ENCODE measurements at places on chromosomes 6 and 20.

- no peak for DNase-seq
These were observed 115.1 kb upstream of the ARID1B start for GRCh38 chr6:156662025-156662445.

GRCh38 chr6:100455230-100456124 is 9.2 kb downstream of the SIM1 start:
- no peak for DNase-seq

DNA sequence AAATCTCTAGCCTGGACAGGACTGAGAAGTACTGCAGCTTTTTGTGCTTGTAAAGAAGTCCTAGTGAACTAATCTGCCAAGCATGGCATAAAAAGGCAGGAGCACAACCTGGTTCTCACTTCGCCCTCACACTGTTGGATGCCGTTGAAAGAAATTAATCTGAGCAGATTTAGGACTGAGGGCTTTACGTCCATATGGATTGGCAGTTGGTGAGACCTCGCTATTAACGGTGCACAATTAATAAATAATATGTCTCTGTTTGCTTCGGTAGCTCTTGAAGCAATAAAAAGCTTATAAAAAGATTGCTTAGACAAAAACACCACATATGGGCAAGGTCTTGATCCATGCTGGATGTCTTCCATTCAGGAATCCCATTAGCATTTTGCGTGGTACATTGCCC is 185.6 kb upstream of the EPHA7 start:
- DNase-seq: no peak

GRCh38 chr6:21075986-21076385 is 517.6 kb upstream of the SOX4 start:
- DNase-seq: no peak

DNA sequence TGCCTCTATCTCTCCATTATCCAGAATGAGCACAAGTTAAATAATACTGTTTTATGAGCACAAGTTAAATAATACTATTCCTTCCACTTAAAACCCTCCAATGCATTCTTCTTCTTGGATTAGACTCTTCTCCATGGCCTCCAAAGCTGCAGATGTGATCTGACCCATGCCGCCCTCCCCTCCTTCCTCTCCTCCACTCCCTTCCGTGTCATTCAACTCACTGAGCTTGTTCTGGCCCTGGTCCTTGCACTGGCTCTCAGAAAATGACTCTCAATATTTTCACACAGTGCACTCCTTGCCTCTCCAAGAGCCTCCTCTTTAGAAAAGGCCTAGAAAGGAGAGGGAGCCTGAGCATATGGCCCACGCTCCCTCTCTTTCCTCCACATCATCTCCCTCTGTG is 125.0 kb upstream of the CD93 start:
- no peak for DNase-seq

DNA sequence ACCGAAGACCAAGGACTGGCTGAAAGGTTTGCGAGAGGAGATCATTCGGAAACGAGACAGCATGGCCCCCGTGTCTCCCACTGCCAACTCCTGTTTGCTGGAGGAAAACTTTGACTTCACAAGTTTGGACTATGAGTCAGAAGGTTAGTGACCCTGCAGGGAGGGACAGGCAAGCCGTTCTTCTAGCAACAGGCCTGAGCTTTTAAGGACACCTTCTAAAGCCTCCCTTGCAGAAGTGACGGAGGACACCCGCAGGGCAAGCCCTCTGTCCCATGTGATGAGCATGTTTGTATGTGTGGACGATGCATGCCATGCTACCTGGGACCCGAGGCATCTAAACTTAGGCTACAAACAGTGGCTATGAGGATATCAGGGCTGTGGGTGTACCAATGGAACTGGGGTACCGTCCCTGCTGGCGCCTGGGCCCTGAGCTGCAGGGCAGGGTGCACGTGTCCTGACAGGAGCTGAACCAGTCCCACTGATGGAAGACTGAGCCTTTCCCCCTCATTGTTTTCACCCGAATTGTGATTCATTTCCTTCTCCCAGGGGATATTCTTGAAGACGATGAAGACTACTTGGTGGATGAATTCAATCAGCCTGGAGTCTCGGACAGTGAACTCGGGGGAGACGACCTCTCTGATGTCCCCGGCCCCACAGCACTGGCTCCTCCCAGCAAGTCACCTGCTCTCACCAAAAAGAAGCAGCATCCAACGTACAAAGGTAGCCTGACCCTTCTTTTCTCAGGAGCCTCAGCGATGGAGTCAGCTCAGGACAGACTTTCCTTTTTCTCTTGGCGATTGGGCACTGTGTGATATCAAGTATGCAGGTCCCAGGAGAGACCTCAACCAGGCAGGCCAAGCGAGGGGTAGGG is 84.4 kb downstream of the SERAC1 start:
- DNase-seq: no peak

- no peak for DNase-seq
These were observed 32.7 kb downstream of the NCOA3 start for GRCh38 chr20:47534405-47534804.

GRCh38 chr20:9342651-9343050 is 171.7 kb upstream of the LAMP5 start:
- no peak for DNase-seq

GRCh38 chr20:16675001-16675564 is 54.7 kb upstream of the SNRPB2 start:
- no peak for DNase-seq

DNA sequence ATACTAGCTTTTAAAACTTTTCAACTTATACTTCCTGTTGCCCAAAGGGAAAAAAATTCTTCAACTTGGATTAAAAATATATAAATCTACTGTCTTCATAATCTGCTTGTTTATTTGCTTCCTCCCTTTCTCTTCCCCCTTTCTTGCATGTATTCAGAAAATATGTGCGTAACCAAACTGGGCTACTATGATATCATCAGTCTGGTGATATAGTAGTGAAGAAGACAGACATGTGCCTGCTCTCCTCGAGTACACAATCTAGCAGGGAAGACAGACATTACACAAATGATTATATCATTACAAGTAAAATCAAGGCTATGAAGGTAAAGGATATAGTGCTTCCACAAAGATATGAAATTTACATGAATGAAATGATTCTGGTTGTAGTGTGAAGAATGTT is 31.0 kb downstream of the IBTK start:
- no peak for DNase-seq

DNA sequence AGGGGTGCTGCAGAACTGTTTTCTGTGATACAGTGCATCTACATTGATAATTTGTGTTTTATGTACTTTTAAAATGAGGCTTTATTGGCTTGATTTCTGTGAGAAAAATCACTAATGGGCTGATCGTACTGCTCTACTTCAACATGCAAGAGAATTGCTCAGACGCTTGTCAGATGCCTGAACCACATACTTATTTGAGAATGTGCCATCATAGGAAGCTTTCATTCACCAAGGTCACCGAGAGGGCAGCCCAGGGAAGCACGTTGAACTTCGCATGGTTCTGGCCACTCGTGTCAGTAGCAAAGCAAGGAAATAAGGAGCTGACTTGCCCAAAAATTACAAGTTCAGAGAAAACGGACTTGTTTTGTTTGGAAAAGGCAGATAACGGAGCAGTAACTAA is 168.5 kb upstream of the AKAP12 start:
- no peak for DNase-seq

- DNase-seq: no peak
These were observed 296.5 kb downstream of the ADGB start for GRCh38 chr6:146895101-146895771.

DNA sequence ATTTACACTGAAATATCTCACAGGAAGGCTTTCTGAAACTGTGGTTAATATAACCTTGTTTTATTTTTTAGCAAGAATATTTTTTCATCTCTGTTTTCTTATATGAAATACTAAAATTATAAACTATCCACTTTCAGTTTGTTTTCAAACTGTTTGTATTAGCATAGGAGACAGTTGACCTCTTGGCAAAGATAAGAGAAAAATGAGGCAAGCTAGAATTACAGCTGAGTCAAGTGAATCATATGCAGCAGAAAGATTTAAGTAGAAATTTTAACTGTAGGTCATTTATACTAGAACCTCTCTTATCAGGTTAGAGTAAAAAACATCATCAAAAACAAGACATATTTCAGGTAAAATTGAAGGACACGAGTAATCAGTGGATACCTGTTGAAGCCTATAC is 792.6 kb downstream of the PHF3 start:
- DNase-seq: no peak

- DNase-seq: no peak
These were observed 657.6 kb downstream of the PRKN start for GRCh38 chr6:162069995-162070394.

DNA sequence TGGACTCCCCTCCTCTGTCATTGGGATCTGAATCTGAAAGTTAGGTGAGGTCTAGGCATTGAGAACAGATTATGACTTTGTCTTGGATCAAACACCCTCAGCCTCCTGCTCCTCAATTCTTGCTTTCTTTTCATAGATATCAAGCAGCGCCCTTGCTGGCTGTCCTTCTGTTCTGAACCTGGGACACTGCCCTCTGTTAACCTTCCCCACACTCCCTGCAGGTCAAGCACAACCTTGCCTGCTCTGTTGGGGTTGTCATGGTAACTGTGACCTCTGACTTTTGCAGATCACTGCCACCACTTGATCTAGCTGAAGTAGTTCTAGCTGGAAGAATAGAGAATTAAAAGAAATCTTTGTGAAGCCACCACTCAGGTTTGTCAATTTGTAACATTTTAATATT is 16.4 kb upstream of the MICA start:
- DNase-seq: no peak

GRCh38 chr20:38941726-38942389 is 15.6 kb downstream of the FAM83D start:
- no peak for DNase-seq

DNA sequence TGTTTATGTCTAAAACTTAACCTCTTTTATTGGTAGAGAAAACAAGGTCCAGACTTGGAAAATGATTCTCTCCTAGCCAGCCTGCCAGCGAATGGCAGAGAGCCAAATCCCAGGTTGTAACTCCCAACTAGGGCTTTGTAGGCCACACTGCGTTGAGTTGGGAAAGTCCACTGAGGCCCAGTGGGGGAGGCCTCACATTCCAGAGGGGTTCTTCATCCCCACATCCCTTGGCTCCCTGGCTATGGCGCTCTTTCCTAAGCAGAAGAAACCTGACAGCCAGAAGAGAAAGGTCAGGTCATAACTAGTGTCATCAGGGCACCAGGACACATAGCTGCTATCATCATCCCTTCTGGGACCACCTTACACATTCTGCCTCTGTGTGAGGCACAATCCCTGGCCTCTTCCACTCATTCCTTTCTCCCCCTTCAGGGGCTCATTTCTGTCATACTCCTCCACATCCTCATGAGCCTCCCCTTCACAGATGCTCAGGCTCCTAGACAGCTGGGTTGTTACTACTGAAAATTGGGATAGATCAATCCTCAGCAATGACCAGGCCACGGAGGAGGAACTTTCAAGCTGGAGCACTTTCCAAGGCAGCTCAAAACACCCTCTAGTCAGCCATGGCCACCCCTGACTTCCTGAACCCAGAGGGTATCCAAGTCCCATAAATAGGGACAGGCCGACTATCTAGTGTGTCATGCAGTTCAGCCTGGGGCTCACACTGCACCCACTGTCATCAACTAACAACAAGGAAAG is 48.6 kb downstream of the TCP11 start:
- no peak for DNase-seq

GRCh38 chr6:162728706-162729105 is 932 bp downstream of the PACRG start:
- DNase-seq: no peak

- DNase-seq: no peak
These were observed 163.1 kb downstream of the FAXC start for GRCh38 chr6:99186417-99186816.

DNA sequence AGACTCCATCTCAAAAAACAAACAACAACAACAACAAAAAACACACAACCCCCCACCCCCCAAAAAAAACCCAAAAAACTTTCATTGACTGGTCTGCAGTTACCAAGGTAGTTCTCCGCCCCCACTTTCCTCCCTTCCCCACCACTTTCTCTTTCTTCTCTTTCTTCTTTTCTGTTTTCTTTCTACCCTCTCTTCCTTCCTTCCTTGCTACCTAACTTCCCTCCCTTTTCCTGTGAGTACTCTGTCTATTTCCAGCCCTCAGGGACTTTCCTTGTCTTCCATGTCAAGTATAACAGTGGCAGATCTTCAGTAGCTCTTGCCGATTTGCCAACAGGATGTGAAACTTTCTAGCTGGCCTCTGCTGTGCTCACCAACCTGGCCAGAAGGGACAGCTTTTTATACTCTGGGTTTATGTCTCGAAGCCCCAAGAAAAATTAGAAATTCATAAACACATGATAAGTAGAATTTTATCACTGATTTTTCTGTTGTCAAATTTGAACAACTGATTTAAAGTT is 399.5 kb downstream of the QKI start:
- no peak for DNase-seq

GRCh38 chr20:63333241-63333836 is 27.8 kb downstream of the CHRNA4 start:
- DNase-seq: no peak

GRCh38 chr6:71383476-71383875 is 94.9 kb downstream of the OGFRL1 start:
- DNase-seq: no peak

GRCh38 chr6:139144490-139145085 is 9.7 kb downstream of the HECA start:
- no peak for DNase-seq

GRCh38 chr20:36230019-36230418 is 6.3 kb upstream of the AAR2 start:
- no peak for DNase-seq

DNA sequence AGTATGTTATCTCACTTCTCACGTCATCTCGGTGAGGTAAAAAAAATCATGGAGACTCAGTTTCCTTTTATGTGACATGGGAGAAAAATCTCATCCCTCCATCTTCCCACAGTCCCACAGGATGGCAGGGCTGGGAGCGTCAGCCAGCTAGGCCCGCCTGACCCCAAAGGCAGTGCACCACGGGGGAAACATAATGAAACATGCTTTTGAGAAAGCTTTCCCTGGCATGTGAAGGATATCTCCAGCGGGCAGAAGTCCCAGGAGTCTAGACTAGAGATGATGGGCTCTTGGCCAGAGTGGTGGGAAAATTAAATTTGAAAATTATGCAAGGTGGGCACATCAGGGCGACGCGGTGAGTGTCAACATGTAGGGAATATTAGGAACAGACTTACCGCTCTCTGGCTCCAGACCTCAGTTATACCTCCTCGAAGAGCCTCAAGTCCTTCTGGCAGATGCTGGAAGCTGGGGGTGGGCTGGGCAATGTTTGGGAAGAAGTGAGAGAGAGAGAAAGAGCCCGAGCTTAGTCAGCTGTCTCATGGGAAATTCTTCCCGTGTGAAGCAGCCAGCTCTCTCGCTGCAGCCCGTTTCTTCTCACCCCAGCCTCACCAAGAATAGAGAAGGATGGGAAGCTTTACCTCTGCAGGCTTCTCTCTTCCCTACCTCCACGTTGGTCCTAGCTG is 52.3 kb downstream of the MOCS1 start:
- no peak for DNase-seq
